GM20000 (cell line): ENCODE measurements at places on chromosomes 13 and 19.

DNA sequence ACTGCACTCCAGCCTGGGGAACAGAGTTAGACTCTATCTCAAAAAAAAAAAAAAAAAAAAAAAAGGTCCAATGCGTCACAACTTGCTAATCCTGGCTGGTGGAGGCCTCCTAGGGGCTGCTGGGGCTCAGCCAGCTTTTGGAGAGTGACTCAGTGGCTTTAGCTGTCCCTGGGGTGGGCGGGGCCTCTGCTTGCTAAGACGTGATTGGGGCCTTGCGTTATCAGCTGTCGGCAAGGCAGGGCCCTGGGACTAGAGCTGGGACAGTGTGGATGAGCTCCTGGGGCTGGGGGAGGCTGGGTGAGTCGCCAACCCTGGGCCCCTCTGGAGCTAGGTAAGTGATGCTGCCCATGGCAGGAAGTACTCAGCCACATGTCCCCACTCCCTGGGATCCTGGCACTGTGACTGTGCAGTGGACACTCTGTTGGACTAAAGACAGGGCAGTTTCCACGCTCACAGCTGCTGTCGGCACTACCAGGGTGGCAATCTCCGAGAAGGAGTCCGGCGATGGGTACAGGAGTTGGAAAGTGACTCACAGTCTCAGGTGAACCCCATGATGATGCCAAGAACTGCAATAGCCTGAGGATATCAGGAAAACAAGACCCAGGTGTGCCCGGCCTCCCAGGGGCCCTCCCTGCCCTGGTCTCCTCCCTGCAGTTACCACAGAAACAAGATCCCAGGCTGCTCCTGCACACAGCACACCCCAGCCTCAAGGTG lies 32.2 kb downstream of the F2RL3 start:
- DNase-seq = no peak

DNA sequence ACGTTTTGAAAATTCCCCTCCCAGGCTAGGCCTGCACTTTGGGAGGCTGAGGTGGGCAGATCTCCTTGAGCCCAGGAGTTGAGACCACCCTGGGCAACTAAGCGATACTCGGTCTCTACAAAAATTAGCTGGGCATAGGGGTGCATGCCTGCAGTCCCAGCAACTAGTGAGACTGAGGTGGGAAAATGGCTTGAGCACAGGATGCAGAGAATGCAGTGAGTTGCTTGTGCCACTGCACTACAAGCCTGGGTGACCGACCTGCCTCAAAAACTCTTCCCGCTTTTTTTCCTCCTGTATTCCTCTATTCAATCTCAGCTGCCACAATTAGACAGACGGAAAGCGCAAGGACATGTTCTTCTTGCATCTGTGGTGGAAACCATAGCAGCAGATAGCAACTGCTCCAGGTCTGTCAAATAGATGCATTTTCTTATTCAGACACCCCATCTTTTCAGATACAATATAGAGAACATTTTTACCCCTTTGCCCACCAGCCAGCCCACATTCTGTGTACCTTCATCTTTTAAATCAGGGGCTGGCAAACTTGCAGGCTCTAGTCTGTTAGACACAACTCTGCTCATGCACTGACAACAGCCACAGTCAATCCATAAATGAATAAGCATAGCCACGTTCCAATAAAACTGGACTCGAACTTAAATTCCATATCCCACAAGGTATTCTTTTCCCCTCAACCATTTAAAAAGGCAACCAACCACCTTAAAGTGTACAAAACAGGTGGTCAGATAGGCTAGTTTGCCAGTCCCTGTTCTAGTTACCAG lies 4.8 kb downstream of the TPT1 start:
- DNase-seq = no peak

GRCh38 chr19:15025217-15025616 lies 24.1 kb upstream of the CASP14 start:
- peak; percentile 47 for DNase-seq

GRCh38 chr19:31444931-31445330 lies 95.7 kb upstream of the TSHZ3 start:
- no peak for DNase-seq

DNA sequence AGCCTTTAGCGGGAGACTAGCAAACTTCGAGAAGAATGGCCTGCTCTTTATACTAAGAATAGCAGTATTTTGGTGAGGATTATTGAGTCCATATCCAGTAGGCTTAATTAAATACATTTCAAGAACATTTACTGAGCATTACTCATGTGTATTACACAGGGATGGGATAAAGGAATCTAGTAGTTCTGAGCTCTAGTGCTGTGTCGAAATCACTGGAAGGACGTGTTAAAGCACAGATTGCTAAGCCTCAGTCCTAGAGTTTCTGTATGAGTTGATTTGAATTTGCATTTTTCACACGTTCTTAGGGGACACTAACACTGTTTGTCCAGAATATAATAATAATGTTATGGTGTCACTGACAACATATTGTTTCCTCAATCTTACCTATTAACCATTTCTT lies 9.0 kb downstream of the ZNF302 start:
- DNase-seq = no peak

GRCh38 chr13:110258876-110259631 lies 47.9 kb downstream of the COL4A1 start:
- DNase-seq = no peak

- no peak for DNase-seq
Measured at GRCh38 chr13:45773236-45773635, 71.1 kb downstream of the CBY2 start.
